8988T (cell line): ENCODE measurements at places on chromosomes 2 and 18.

GRCh38 chr2:171479154-171479814 lies 43.0 kb upstream of the CYBRD1 start:
- no peak for DNase-seq

DNA sequence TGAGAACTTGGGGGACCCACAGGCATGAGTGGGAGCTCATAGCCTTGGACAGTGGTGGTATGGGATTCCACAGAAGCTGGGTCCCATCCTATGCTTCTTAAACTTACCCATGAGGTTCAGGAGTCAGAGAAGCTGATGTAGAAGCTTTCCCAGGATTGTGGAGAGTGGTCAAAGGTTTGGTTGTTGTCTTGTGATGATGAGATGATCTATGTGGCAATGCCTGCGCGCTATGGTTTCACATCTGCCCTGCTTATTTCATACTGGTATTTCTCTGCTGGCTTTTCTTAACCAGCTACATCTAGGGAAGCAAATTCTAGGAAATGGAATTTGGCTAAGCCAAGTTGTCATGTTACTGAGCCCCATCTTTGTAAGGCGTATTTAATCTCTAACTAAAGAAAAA lies 168.6 kb downstream of the ZNF407 start:
- DNase-seq: no peak

DNA sequence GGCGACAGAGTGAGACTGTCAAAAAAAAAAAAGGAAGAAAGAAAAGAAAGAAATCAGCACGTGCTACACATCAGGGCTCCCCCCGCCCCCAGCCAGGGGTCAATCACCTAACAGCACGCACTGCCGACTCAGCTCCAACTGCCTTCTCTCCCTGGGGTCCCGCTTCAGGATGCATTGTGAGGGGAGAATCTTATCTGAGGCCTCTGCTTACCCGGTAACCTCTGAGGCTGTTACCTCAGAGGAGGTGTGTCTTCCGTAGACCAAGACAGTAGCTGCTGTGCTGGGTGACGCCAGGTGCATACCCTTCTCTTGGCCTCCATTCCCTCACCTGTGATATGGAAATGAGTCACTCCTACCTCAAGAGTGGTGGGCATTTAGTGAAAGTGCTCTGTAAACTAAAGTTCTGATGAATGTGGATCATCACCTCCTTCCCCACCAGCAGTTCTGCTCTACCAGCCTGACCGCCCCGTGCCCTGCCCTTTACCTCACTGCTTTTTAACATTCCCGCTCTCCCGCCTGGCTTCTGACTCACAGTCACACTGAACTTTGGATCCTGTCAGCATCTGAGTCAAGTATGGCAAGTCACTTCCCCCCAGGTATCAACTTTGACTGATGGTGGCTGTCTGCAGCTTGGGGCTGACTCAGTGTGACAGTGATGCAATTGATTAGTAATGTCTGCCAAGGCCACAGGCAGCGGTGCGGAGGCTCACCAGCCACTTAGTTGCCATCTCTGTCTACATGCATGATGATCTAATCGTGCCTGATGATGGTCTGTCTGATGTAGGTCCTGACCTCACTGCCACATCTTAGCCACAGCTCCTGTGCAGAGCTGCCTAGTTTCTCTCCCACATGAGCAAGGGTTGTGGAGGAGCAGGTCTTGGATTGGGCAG lies 20.1 kb downstream of the ARID5A start:
- DNase-seq: peak; percentile 77

DNA sequence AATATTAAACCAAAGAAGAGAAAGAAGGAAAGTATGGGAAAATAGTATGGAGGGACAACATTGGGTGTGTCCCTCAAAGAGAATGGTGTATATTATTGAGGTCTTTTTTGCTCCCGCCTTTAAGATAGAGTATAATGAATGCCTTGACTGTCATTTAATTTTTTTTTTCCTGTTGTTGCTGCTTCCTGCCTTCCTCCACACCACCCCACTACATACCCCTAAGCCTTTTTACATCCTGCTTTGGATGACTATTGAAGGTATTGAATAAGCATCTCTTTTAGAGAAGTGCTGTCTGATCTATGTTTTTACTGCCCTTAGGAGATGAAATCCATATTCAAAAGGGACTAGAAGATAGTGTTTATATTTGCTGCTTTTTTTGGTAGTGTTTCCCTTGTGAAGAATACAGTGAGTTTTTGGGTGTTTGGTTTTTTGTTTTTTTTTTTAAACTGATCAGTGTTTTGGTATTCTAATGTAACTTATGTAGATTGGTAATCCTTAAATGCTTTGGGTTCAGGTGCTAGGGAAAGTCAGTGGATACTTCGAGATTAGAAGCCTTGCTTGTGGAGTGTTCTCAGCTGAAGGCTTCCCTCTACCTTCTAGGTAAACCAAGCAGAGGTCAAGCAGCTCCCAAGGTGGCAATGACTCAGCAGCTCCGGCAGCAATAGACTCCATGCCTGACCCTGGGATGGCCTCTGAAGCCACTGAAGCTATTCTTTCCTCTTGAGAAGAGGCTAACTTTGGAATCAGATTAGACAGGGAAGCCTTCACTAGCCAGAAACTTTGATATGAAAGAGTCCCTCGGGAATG lies 5.0 kb downstream of the FZD7 start:
- no peak for DNase-seq

DNA sequence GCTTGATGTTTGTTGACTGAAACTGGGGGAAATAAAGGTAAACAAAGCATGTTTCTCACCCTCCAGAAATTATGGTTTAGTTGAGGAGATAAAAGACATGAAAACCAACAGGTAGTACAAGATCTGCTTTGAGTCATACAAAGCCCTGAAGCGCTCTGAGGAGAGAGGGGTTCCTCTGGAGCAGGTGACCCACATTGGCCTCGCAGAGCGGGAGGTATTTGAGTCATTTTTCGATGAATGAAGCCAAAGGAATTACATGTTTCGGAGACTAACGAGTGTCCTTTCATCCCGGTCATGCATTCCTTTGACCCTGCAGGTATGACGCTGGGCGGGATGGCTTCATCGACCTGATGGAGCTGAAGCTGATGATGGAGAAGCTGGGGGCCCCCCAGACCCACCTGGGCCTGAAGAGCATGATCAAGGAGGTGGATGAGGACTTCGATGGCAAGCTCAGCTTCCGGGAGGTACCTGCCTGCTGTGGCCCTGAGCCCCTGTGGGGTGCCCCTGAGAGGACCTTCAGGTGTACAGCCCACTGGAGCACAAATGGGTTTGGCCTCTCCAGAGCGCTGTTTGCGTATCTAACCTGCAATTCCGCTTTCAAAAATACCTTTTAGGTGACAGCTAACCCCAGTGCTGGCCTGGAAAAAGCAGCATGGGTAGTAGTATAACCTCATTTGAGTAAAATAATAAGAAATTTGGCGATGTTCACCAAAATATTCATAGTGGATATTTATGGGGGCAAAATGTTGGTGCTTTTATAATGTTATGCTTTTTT lies 29.3 kb downstream of the EFHD1 start:
- no peak for DNase-seq

GRCh38 chr2:67046591-67046990 lies 350.5 kb upstream of the ETAA1 start:
- DNase-seq: no peak

DNA sequence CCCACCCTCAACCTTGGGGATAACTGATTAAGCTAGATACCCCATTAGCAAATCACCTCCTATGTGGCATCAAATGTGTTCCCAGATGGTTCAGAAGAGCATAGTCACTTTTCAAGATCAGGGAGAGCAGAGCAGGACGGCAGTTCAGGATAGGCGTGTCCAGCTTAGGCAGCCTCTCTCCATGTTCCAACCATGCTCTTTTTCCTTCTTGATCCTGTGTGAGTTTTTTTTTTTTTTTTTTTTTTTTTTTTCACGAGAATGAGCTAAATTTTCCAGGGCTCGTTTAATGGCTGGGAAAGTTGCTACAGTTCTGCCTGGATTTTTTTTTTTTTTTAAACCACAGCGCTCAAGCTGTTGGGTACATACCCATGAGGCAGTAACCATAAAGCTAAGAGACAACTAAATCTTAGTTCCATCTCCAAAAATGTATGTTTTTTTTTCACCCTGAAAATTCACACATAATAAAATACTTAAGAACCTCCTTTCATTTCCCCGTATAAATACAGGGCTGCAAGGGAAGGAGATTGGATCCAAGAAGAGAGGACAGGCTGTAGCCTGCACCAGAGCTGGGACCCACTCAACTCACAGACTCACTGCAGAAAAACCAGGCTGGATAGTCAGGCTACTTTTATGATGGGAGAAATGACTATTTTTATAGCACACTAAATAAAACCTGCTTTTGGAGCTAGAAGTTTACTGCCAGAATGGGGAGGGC lies 244.3 kb downstream of the SETBP1 start:
- no peak for DNase-seq

DNA sequence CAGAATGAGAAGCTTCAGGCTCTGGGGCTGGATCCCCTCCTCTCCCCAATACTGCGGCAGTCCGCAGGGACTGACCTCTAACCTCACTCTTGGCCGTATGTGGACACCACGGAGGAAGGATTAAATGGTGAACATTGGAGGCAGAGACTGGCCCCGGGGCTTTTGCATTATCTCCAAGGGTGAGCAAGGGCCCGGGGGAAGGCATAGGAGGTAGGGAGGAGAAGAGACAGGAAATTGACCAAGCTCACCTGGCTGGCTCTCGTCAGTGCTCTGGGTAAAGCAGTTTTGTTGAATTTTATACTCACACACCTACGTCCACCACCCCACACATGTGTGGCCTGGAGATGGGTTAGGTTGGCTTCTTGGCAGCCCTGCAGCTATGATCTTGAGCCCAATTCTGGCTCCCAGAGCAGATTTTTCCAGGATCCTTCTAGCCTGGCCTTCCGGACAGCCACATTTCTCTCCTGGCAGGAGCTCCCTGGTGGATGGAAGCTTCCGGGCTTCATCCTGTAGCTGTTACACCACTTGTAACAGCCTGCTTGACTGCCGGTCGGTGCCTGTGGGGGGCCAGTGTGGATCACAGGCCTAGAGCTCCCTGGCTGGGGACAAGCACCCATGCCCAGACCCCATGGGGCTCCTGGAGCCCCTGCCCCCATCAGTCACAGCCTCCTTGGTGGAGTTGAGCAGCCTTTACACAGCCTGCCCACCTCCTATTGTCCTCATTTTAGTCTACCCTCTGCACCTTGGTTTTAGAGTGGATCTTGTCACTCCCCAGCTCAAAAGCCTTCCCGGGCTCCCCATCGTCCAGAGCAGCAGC lies 7.6 kb downstream of the ITM2C start:
- no peak for DNase-seq

DNA sequence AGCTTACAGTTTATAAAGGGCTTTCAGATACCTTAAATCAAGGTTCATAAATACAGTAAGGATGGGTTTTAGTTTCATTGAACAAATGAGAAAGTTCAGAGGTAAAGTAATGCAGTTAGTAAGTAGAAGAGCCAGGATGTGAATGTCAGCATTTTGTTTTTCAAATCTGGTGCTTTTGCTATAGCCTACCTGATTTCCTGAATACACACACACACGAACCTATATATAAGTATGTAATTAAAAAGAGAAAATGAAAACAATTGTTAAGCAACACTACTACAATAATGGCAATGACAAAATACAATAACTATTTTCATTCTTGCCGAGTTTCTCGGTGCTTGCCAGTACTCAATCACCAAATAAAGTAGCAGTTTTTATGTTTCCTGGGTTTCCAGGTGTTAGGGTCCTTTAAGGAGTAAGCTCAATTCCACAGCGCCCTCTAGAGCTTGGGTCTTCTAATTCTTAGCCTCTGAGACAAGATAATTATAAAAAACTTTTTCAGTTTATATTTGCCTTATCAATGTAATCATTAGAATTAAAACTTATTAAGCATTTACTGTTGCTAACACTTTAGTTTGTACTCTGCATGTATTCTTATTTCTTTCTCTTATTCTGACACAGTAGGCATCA lies 512.9 kb upstream of the ACVR2A start:
- no peak for DNase-seq

- DNase-seq: no peak
Measured at GRCh38 chr2:67812682-67813081, 250.1 kb downstream of the C1D start.

DNA sequence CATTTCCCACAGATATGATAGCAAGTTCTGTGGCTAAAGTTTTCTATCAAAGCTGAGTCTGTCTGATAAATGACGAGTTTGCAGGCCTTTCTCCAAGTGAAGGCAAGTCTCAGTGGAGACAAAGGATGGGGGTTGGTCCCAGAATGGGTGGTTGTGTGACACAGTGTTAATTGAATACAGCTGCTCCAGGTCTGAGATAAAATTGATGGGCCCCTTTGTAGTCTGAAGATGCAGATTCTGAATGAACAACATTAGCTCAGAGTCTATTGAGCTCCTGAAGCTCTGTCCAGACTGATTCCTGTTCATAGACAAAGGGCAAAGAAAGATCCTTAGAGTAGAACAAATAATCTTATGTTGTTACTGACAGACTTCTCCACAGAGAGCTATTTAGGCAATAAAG lies 296.9 kb upstream of the CYRIA start:
- DNase-seq: no peak

DNA sequence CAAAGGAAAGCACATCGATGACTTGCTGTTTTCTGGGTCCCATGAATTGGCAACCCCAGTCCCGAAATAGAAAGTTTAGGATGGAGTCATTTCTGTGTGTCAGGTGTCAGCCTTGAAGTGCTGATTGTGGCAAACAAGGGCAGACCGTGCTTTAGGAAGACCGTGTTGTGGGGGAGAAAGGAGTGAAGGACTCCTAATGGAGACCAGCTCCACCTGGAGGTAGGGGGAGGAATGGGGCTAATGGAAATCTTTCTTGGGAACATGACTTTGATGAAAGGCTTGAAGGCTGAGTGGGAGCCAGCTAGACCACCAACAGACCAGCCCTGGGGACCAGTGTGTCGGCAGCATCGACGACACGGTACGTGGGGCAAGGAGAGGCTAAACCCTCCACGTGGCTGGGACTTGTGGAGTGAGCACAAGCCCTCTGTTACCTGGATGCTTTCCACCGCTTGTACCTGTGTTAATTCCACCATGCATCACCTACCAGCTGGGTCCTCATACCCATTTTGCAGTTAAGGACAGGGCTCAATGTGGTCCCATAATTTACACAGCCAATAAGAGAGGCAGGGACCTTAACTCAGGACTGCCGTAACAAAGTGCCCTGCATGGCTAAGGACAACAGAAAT lies 104.2 kb downstream of the SH3BP4 start:
- peak; percentile 61 for DNase-seq

DNA sequence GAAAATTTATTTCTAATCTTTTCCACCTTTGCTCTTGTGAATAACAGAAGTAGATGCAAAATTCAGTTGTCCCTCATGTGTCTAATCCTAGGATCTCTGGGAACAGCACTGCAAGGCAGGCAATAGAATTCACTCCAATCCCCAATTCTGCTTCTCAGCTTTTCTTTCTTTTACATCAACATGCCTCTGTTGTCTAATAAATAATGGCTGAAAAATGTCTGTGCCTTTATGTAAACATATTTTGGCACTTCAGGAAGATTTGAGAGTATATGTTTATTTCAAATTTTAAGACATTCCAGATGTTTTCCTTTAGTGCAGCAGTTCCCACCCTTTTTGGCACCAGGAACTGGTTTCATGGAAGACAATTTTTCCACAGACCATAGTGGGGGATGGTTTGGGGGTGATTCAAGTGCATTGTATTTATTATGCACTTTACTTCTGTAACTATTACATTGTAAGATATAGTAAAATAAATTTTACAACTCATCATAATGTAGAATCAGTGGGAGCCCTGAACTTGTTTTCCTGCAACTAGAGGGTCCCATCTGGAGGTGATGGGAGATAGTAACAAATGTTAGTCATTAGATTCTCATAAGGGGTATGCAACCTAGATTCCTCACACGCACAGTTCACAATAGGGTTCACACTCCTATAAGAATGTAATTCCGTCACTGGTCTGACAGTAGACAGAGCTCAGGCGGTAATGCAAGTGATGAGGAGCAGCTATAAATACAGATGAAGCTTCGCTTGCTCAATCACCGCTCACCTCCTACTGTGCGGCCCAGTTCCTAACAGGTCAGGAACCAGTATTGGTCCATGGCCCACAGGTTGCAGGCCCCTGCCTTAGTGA lies 590.3 kb upstream of the CNTNAP5 start:
- DNase-seq: no peak
